ENCODE measurements at places on chromosomes 1 and 21.
A peak's percentile ranks its signal among the peaks of the same experiment; 100 is the strongest.

DNA sequence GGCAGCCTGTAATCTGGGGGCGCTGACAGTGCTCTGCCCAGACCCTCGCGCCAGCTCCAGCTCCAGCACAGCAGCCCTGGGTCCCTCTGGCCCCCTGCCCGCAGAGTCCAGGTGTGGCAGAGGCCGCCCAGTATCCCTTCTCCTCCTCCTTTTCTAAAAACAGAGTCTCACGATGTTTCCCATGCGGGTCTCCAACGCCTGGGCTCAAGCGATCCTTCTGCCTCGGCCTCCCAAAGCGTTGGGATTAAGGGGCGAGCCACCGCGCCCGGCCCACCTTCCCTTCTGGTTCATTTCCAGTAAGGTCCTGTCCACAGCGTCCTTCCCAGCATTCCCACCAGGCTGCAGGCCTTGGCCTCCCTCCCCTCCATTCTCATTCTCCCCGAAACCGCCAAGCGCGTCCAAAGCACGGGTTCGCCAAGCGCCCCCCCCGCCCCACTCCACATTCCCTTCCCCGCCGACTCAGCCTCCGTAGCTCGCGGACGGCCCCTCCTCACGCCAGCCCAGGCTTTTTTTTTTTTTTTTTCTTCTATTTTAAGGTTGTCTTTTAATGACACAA, 2.0 kb upstream of the PCBP3 start:
- DNase-seq = no peak

DNA sequence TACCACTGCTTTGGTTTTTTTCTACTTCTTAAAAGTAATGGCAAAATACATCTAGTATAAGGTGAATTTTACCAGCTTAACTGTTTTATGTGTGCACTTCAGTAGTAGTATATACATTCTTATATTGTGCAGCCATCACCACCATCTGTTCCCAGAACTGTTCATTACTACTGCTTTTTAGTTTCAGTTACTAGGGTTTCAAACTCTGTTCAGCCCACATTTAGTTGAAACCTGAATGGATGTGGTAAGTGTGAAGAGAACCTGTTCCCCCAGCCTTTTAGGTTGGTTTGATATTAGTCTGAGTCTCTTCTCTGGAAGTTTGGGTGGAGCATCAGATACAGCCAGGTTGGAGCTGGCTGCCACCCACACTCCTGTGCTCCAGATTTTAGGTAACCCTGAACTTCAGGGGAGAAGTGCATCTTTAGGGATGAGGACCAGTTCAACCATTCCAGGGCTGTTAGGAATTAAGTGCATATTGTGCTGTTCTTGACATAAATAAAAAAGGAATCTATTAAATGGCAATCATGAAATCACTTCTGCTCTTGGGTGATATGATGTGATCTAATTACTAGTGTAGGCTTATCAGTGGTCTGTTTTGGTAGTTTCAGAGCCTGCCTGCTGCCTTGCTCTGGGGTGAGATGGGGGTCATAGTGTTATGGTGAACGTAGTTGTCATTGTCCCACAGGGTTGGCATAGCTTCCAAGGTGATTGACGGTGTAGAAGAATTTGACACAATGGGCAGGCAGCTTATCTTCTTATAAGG, 32.1 kb downstream of the URB2 start:
- DNase-seq = no peak

- no peak for DNase-seq
Observed at GRCh38 chr1:177817937-177818875, 151.7 kb downstream of the SEC16B start.

GRCh38 chr21:43191521-43191920, 22.7 kb downstream of the CRYAA start:
- no peak for DNase-seq

GRCh38 chr1:48873944-48874343, 97.3 kb upstream of the BEND5 start:
- DNase-seq = no peak

- DNase-seq = no peak
Observed at GRCh38 chr1:70536708-70537366, 125.8 kb downstream of the CTH start.

DNA sequence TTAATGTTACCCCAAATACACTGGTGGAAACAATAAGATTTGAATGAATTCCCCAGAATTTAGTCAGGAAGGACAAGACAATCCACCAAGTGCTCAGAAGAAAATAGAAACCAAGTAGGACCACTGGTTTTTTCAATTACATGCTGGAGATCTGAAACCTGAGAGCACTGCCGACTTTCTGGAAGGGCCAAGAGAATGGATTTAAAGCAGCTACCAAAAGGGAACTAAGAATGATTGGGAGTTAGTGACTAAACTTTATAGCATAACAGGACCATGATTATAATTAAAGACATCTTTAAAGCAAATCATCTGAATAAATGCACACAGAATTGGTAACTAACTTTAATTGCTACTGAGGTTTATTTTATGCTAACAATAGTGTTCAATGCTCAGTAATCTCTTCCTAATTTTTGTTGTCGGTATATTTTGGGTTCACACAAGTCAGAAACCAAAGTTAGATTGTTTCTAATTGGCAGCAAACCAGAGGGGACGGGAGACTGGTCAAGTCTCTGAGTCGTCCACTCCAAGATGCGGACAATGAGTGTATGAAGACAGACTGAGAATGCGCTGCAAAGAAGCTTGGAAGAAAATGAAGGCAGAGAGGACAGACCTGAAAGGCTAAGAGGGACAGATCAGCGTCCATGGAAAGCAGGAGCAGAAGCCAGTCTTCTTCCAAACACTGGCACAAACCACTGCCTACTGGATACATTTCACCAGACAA, 2.3 kb upstream of the RGS13 start:
- DNase-seq = no peak

GRCh38 chr1:97906567-97907241, 14.1 kb downstream of the DPYD start:
- no peak for DNase-seq

DNA sequence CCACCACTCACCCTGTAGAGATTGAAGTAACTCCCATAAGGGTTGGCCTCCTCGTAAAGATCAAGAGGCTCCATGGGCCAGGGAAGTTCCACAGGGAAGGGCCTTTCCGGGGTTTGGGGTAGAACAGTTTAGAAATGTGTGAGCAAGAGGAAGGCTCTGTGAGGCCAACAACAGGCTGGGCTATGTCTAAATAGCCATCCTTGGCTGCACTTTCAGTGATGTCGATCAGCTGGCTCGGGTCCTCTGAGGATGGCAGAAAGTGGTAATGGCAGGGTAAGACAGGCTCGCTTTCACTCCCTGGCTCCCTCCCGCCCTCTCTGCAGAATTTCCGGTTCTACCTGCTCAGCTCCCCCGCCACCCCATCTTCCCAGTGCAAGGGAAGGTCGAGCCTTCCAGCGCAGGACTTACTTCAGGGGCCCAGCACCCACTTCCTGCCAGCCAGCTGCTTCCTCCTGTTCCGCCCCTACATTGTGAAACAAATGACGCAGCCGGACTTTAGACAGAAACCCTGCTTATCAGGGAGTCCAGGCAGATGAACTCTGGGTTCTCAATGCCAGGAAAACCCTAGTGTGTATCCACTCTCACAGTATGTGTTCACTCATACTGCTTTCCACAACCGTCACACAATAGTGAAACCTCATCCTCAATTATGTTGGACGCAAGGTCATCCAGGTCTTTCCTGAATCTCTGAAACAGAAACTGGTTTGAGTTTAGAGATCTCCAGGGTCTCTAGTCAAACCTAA, 7.3 kb downstream of the F11R start:
- no peak for DNase-seq

GRCh38 chr1:173411835-173412742, 65.0 kb upstream of the PRDX6 start:
- no peak for DNase-seq

DNA sequence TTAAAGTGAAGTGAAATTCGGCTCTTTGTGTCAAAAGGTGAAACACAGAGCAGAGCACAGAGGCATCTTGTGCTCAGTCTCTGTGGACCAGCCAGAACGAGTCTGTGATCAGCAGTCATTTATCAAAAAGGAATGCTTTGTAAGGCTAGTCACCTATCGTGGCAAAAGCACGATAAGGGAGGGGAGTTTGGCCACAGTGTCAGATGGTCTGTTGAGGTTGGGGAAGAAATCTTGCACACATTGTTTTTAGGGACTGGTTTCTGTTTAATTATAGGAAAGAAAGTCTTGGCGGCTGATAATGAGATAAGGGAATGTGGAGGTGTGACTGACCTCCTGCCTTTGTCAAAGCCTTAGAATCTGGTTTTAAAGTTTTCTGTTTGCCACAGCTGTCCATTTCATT, 58.2 kb upstream of the KIAA1614 start:
- DNase-seq = no peak

- no peak for DNase-seq
Observed at GRCh38 chr1:182984138-182984537, 31.2 kb upstream of the SHCBP1L start.

GRCh38 chr1:179366093-179366800, 476 bp downstream of the AXDND1 start:
- DNase-seq = no peak

DNA sequence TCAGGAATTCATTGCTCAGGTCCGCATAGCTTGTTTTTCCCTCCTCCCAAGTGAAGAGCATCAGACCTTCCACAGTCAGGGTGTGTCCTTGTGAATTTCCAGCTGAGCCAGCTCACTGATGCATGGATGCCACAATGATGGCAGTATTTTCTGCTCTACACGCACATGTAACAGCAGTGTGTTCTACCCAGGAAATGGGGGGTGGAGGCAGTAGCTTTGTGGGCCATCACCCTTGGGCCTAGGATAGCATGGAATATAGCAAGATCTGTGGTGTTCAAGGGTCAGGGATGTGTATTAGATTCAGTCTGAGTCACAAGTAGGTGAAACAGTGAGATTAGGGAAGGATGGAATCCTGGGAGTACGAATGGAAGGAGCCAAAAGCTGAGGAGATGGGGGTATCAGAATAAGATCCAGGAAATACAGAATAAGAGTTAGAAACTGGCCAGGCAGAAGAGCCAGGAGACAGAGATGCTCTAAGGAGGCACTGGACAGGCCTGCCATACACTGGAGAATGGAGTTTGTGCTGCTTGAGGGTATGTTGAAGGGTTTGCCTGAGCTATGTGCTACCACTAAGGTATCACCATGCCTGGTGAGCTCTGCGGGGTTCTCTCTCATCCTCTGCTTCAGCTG, 90.6 kb upstream of the CNIH3 start:
- DNase-seq = no peak

GRCh38 chr1:1175221-1176062, 1.8 kb downstream of the TTLL10 start:
- no peak for DNase-seq

- DNase-seq = no peak
Observed at GRCh38 chr21:14223365-14223764, 7.4 kb downstream of the RBM11 start.

DNA sequence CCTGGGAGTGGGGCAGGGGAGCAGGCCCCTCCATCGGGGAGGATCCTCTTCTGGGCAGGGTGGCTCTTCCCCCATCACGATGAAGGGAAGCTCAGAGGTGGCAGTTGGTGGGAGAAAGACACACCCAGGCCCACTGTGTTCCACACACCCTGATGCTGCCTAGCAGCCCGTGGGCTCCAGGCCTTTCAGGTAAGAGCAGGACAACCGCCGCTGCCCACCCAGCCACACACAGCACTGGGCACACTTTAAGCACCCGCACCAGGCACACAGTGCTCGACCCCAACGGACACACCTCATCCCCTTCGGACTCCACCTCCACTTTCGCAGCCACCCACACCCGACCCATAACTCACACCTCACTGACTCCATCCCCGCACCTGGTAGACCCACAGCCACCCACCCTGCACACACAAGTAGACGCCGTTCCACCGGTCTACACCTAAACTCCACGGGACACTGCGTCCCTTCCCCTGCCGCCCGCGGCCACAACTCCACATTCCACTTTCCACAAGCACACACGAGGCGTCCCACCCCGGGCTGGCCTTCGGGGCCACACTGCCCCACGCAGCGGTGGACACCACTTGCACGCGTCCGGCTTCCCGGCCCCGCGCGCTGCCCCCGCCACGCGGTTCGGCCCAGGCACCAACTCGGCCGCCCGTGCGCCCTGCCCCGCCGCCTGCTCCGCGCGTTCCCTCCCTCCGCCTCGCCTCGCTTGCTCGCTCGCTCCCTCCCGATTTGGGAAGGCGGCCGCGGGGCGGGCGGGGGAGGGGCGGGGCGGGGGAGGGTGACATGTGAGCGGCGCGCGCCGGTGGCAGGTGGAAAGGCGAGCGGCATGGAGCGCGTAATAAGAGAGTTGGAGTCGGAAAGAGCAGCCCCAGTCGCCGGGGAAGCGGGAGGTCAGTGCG, at the start of gene KCNQ4:
KCNQ4 (plus strand) TSS at position 787 of the 905 bp plus-strand sequence. CDS start 307 bp downstream, outside the sequence.
- DNase-seq = peak; percentile 66

DNA sequence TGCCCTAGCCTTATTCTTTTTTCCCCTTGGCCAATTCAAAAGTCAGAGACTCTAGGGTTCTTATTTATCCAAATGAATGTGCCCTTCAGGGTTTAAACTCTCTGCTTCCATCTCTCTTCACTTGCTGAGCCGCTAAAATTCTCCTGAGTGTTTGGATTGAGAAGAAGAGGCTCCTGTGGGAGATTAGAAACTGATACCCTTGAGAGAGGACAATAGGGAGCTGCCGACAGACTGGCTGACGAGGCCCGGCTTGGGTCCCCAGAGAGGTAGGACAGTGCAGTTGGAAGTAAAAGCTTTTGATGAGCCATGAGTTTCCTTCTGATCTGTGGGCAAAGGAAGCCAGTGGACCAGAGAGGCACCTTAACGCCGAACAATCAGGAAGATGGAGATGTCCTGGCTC, 41.3 kb upstream of the UBE2U start:
- DNase-seq = no peak

GRCh38 chr1:186559601-186560116, 98.7 kb upstream of the PDC start:
- no peak for DNase-seq

DNA sequence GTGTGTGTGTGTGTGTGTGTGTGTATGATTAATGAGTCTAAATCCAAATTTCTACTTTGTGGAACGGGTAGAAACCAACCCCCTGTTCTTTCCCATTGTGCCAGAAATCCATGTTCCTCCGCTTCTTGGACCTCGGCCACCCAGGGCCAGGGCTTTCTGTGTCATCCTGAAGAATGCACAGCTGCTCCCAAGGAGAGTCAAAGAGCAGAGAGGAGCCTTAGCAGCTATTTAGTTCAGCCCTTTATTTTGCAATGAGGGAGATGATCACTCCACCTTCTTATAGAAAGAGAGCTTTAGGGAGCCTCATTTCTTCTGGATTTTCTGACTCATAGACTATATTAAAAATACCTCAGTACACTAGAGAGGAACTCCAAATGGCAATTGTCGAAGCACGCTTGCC, 489.3 kb upstream of the VAMP3 start:
- DNase-seq = no peak

GRCh38 chr1:225480825-225481434, 53.1 kb upstream of the LBR start:
- no peak for DNase-seq

GRCh38 chr1:169528215-169529067, 42.7 kb upstream of the SLC19A2 start:
- DNase-seq = no peak

All from spinal cord (tissue), 10 donors.